NCI-H1930 (cell line): ENCODE measurements at places on chromosomes 11 and 22.

GRCh38 chr11:65557280-65558001 is 718 bp downstream of the LTBP3 start:
- no peak for DNase-seq

GRCh38 chr11:45048313-45048841 is 97.7 kb upstream of the TP53I11 start:
- DNase-seq = no peak

DNA sequence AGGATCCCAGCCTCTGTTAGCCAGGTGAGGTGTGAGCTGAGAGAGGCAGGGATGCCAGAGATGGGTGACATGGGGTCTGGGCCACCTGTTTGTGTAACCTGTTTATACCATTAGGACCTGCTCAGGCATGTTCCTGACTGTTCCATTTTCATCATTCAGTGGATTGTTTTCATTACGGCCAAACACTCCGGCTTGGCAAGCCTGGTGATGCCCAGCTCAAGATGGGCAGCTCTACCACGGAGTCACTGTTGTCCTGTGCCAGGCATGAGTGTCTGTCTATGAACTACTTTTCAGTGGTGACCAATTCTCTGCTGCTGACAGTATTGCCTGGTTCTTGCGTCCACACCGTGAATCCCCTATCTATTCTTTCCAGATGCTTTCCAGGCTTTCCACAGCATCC is 71.5 kb upstream of the SLC22A12 start:
- no peak for DNase-seq

DNA sequence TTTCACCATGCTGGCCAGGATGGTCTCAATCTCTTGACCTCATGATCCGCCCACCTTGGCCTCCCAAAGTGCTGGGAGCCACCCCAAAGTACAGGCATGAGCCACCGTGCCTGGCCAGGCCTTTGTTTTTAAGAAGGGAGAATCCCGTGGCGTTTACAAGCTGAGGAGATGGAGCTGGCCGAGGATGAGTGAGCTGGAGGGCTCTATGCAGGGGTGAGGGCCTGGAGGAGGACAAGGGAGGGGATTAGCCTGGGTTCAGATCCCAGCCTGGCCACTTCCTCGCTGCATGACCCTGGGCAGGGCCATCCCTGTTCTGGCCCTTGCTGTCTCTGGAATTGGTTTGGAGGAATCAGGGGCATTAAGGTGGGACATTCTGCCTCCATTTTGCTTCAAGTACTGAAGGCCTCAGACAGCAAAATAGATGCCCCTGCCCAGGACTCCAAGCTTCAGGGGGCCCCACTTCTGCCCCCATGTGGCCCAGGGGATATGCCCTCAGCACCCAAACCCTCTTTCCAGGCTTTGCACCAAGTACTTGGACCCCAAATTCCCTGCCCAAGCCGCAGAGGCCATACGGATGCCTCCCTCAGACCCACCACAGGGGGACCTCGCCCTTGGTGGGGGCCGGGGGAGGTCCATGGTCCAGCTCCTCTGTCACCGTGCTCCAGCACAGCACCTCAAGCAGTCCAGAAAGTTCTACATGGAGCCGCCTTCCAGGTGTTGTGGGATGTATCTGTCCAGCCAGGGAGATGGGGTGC is 12.1 kb upstream of the LRP5 start:
- DNase-seq = no peak
